Activated CD8-positive, alpha-beta T cell treated with anti-CD3 and anti-CD28 coated beads, Interleukin-2, amount 10 ng/mL, durations not matched to agents 7 days and 5 days (primary cell): ENCODE measurements at places on chromosomes 2 and 18. TPM values are rescaled to one million over a fixed set of nuclear protein-coding genes. Genes with fewer than 3 reads are reported as not detected.

Gene PKDCC
- total RNA-seq: not detected

Gene ASB18
- total RNA-seq: not detected

Gene TEKT4
- total RNA-seq: not detected

Gene GREB1L
- total RNA-seq: not detected

Gene TUBA3E
- total RNA-seq: not detected

Gene AQP12A
- not detected for total RNA-seq

Gene RAX
- total RNA-seq: not detected

Gene SERTAD2
- total RNA-seq: 21.8 TPM

Gene WDSUB1
- 5.3 TPM for total RNA-seq
